ENCODE measurements at places on chromosomes 3 and 15.

GRCh38 chr3:179297971-179298725 is 24.7 kb upstream of the ZNF639 start:
- DNase-seq: no peak

- no peak for DNase-seq
Observed at GRCh38 chr3:88824666-88825564, 282.5 kb upstream of the EPHA3 start.

GRCh38 chr3:193998123-193998448 is 137.9 kb upstream of the HES1 start:
- DNase-seq: no peak

DNA sequence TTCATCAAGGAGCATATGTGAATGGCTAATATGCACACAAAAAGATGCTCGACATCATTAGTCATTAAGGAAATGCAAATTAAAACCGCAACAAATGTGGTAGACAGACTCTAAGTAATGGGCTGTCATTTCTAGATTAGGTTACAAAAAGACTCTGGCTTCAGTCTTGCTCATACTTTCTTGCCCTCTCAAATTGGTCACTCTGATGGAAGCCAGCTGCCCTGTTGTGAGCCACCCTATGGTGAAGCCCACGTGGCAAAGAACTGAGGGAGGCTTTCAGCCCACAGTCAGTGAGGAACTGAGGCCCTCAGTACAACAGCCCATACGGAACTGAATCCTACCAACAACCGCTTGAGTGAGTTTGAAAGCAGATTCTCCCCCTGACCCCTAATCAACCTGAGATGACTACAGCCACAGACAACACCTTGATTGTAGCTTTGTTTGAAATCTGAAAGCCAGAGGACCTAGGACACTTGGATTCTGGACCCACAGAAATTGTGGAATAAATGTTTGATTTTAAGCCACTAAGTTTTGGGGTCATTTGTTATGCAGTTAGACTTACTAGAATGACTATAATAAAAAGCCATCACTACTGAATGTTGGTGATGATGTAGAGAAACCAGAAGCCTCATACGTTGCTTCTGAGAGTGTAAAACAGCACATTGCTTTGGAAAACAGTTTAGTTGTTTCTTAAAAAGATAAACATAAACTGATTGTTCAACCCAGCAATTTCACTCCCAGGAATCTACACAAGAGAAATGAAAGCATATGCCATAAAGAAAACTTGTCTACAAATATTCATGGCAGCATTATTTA is 45.7 kb downstream of the EHHADH start:
- no peak for DNase-seq

- no peak for DNase-seq
Observed at GRCh38 chr3:148455098-148455497, 242.6 kb upstream of the AGTR1 start.

DNA sequence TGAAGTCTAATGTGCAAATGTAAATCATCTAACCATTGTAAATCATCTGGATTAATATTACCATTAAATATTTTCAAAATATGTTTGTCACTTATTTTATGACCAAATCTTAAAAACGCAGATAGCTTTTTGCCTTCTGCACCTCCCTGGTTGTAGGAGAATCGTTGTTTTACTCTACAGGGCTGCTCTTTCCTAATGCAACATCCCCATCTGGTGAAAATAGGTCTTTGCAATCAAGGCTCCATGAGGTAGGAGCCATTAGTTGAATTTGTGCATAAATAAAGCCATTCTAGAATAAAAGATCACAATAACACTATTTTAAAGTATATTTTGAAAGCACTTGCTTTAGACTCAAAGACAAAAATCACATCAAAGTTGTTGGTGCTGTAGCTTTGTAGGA is 535.6 kb upstream of the AGTR1 start:
- no peak for DNase-seq

GRCh38 chr3:115517457-115518050 is 105.8 kb upstream of the GAP43 start:
- DNase-seq: peak; percentile 24

- DNase-seq: no peak
Observed at GRCh38 chr3:17741621-17742101, 770 bp downstream of the TBC1D5 start.

DNA sequence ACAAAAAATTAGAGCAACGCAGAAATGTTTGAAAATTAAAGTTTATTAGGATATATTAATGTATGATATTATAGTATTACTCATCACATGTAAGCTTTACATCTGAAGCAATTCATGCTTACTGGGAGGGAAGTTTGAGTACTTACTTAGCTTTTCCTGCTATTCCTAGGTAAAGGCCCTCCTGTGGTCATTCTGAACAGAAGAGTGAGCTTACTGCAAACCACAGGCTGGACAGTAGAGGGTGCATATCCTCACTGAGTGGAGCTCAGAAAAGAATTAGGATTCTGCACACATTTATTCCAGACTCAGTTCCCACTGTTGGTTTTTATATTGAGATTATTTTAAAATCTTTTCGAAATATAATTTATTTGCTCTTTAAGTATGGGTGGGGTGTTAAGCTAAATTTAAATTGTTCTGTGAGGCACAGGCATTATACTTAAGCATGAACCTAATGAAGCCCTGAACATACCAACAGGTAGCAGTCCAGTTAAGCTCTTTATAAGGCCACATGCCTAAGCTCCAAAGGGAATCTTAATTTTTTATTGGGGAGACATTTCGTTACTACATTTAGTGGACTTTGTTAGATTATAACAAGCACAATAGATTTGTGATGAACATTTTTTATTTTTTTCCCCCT is 10.2 kb downstream of the MRPS22 start:
- no peak for DNase-seq

GRCh38 chr3:141556034-141556433 is 69.2 kb downstream of the RASA2 start:
- DNase-seq: peak; percentile 50

- DNase-seq: no peak
Observed at GRCh38 chr15:68335251-68335650, 57.7 kb downstream of the FEM1B start.

DNA sequence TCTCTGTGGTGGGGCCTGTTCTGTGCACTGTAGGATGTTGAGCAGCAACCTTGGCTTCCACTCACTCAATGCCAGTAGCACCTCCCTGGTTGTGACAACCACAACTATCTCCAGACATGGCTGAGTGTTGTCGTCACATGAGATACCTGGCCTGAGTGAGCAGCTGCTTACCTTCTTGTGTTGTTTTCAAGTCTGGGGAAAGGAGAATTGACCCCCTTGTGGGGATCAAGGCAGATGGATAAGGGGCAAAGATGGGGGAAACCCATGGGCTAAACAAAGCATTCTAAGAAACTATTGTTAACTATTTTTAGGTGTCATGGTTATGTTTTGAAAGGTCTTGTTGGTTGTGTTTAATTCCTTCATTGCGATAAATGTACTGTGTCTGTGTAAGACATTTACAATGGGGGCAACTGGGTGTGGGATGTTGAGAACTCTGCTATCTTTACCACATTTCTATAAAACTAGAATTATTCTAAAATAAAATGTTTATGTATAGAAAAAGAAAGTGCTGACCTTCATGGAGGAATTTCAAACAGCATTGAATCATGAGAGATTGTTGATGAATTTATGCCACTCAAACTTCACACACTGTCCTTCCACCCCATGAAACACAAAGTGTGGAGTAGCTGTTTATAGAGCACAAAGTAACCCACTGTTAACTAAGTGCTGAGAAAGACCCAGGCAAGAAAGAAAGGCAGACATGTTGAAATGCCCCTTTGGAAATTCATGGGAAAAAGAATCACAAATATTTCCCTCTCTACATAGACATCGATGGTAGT is 48.4 kb upstream of the SPTSSB start:
- no peak for DNase-seq

DNA sequence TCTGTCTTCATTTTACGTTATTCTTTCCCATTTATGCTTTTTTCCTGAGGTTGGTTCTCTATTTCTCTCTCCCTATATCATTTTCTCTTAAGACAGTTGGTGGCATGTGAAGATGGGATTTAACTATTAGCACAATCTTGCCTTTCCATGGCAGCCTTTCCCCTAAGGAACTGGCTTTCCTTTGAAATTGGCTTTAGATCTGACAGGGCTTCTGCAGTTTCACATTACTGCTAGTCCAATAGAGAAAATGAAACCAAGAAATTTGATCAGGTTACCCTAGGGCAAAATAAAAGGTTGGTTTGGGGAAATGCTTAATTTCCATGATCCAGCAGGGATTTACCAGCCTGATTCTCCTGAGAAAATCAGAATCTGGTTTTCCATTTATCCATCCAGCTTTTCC is 22.7 kb upstream of the CHL1 start:
- DNase-seq: no peak

GRCh38 chr3:22734756-22735155 is 468.4 kb upstream of the UBE2E2 start:
- DNase-seq: no peak

DNA sequence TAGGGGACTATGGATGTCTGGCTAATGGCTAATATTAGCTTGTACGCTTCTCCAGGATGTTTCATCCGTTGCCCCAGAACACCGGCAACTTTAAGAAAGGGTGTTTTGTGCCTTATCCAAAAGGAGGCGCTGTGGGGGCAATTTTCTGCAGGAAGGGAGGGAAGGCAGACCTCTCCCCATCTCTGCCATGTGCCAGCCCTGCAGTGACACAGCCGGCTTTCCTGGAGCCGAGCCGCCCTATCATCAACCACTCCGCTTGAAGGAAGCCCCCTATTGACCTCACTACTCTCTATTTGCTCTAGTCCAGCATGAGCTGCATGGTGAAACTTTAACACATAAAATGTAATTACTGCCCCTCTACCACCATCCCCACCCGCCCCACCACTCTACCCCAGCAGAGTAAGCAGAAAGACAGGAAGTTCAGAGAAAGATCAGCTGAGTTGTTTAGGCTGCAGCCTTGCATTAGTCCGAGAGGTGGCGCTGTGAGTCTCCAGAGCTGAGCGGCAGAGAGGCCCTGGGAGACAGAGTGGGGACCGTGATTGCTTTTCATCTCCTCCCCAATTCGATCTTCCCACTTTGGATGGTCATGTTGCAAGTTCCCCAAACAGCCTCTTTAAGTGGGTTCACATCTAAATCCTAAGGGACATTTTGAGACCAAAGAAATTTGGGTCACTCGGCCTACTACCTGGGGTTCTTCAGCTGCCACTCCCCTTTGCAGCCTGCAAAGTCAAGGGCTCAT is 24.5 kb upstream of the RAD18 start:
- peak; percentile 65 for DNase-seq

GRCh38 chr3:150146991-150147761 is 176.5 kb upstream of the PFN2 start:
- peak; percentile 8 for DNase-seq

- DNase-seq: no peak
Observed at GRCh38 chr3:70726961-70727360, 414.5 kb upstream of the MDFIC2 start.

DNA sequence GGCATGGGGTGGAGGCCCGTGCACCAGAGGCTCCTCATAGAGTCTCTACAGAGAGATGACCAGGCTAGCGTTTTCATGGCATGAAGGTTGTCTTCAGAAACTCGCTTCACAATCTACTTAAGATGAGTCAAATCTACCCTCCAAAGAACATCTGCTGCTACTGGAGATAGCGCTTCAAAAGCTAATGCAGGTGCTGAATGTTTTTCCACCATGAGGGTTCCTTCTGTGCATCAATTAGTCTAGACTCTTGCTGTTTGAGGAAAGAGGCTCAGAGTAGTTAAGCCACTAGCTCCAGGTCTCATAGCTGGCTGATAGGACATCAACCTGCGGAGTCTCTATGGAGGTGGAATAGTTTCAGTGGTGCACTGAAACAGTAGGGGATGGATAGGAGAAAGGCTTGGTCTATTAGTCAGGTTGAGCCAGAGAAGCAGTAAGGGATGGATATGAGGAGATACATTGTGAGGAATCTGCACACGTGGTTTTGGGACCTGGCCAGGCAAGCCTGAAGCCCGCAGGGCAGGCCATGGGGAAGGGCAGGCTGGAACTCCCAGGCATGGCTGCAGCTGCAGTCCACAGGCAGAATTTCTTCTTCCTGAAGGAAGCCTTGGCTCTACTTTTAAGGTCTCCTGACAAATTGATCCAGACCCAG is 117.5 kb downstream of the APBA2 start:
- DNase-seq: no peak

GRCh38 chr15:58454950-58455401 is 23.2 kb downstream of the LIPC start:
- no peak for DNase-seq

DNA sequence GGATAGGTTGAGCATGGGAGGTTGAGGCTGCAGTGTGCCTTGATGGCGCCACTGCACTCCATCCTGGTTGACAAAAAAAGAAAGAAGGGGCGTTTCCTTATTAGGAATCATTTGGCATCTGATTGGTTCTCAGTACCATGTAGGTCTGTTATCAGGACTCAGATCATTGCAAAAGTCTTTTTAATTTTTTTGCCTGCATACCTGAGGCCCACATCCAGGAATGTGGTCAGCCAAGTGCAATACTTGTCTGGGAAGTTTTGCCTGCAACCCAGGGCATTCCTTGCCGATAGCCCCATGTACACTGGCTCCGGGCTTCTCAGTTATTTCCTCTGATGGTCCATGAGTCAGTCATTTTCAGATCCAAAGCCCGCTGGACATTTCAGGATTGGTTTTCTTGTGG is 50.1 kb upstream of the CRTC3 start:
- no peak for DNase-seq

- DNase-seq: no peak
Observed at GRCh38 chr3:65752636-65753035, 286.1 kb downstream of the MAGI1 start.

DNA sequence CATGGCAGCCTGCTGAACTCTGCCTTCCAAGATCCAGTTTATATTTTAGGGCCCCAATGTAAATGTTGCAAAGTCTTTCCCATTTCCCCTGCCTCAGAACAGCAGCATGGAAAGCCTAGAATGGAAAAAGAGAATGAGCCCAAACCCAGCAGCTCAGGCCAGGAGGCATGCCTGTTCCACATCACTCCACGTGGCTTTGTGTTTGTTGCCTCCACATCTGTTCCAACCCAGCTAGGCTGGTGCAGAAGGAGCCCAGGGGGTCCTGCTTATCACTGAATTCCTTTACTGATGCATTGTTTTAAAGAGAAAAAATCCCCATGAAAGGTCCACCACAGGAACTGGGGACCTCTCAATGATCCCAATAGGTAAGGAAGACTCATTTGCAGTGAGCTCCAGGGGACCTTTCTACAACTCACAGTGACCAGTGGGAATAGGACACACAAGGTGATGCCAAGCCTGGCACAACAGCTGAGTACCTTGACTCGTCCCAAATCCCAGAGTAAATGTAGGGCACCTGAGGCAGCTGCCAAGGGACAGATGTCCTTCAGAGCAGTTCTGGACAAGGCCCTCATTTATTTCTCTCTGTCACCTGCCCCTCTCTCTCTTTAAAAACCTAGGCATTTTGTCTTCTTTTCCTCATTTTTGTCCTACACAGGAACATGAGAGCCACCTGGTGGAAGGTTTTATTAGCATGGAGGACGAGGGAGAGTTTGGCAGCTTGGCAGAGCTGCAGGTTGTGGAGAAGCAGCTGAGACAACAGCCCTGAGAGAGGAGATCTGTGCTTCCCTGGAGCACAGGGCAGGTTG is 41.7 kb upstream of the ADAMTS17 start:
- DNase-seq: peak; percentile 15

DNA sequence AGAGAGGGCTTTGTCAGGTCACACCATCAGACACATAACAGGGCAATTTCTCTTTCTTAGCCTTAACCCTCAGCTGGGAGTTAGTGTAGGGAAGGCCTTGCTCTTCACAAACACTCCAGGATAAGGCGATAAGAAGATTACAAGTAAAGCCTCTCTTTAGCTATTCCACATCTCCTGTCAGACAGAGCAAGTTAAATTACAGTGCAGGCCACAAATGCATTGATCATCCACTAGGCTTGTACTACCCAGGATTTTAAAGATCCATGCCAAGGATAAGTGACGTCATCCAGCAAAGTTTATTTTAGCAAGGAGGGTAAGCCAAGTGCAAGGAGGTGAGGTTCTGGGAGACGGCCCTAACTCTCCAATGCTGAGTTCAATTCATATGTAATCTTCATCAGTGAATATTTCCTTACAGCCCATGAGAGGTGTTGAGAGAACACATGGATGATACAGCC is 890.6 kb upstream of the NR2F2 start:
- no peak for DNase-seq

All from stimulated activated CD4-positive, alpha-beta T cell treated with anti-CD3 and anti-CD28 coated beads, Interleukin-1b, Interleukin-23, amount 100 ng/mL, for 48 hours (primary cell).